ENCODE measurements at places on chromosomes 13 and 19.
A peak's percentile ranks its signal among the peaks of the same experiment; 100 is the strongest.

DNA sequence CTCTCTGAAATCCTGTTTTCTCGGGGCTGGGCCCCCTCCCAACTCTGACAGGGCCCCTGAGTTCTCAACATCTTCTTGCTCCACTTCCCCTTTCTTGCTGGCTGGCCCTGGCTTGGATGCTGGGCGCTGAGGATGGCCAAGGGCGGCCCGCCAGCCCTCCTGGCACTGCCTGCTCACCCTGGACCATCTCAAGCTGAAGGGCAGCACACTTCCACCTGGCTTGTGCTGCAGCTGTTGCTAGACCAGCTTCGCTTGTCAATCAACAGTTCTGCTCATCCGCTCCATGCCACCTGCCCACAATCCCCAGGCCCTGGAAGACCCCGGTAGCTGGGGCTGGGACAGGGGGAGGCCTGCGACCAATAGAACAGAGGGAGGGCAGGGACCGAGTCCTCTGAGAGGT is 6.9 kb upstream of the GMIP start:
- DNase-seq = no peak

DNA sequence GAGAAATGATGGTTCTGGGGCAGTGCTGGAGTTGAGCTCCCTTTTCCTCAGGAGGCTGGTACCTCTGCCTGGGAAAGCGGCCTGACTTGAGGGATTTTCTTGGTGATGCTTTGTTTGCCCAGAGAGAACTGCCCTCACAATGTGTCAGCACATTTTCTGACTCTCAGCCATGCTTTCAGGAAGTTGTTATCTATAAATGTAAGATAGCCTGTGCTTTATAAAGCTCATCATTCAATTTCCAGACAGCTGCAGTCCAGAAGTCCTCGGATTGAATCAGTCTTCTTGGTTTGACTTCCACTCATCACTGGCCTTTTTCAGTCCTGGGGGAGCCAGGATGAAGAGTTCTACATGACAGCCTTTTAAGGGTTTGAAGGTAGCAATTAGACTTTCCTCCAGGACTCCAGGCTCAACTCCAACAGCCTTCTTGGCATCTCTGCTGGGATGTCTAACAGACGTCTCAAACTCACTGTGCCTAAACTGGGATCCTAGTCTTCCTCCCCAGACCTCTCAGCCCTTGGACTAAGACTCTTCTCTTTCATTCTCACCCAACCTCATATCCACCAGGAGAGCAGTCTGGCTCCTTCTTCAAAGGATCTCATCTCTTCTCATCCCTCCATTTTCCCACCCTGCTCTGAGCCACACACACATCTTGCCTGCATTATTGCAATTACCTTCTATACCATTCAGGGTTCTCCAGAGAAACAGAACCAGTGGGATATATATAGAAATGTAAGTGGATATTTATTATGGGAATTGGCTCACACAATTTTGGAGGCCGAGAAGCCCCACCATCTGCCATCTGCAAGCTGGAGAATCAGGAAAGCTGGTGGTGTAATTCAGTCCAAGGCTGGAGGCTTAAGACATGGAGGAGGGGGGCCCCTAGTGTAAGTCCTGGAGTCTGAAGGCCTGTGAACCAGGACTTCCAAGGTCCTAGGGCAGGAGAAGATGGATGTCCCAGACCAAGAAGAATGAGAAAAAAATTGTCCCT is 13.1 kb downstream of the ERICH6B start:
- DNase-seq = no peak

DNA sequence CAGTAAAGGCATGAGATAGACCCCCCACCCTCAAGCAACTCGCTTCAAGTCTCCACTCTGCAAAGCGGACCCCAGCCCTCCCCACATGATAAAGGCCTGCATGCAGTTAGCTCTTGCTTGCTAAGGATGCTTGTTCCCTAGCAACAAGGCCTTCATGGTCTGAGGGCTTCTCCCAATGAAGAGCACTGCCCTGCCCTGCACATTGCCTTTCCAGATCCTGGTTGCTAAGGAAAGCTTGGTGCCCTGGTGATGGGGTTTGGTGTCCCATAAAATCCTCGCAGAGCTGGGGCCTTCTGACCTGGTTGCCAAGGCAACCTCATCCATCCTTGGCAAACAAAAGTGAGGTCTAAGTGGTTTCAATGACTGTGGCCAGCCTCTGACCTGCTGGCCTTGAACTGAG is 6.0 kb downstream of the DBP start:
- DNase-seq = no peak

- no peak for DNase-seq
Measured at GRCh38 chr19:20968092-20968491, 45.0 kb downstream of the ZNF85 start.

- no peak for DNase-seq
Measured at GRCh38 chr13:41942462-41943094, 18.3 kb downstream of the VWA8 start.

- no peak for DNase-seq
Measured at GRCh38 chr13:70042193-70042592, 65.4 kb upstream of the ATXN8OS start.

- no peak for DNase-seq
Measured at GRCh38 chr13:51764184-51765141, 39.5 kb downstream of the DHRS12 start.

DNA sequence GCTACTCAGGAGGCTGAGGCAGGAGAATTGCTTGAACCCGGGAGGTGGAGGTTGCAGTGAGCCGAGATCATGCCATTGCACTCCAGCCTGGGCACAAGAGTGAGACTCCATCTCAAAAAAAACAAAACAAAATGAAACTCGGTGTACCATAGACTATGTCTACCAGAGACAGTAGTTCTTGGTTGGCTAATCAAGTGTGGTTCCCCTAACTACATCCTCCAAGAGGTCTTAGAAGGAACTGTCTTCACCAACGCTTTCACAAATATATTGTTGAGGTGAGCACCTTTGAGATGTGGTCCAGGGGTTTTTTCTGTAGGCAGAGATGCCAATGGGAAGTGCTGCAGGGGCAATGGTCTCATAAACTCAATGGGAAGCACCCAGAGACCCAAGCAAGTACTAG is 48.0 kb downstream of the RFC3 start:
- DNase-seq = no peak

- no peak for DNase-seq
Measured at GRCh38 chr13:114071410-114071809, 61.0 kb downstream of the RASA3 start.

DNA sequence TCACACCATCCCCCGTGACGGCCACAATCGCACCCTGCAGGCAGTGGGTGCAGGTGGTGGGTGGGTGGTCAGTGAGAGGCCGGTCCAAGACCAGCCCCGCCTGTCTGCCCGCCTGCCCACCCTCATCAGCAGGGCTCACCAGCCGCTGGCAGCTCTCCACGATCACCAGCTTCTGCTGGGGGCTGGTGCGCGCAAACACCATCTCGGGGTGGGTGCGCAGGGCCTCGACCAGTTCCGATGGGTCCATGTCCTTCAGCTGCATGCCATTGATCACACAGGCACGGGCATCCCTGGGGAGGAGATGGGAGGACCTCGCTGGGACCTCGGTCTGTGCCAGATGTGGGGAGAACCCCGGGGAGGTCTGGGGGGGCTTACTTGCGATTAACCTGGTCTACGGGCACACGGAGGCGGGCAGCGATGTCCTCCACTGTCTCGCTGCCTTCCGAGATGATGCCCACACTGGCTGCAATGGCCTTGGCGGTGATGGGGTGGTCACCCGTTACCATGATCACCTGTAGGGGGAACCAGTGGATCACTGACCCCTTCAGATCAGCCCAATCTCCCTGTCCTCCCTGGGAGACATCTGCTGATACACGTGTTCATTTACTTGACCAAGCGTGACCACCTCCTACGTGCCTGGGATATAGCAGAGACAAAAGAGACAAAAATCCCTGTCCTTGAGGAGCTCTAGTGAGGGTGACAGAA is 8.0 kb downstream of the ATP4A start:
- no peak for DNase-seq

- no peak for DNase-seq
Measured at GRCh38 chr13:47303626-47304025, 406.8 kb upstream of the HTR2A start.

DNA sequence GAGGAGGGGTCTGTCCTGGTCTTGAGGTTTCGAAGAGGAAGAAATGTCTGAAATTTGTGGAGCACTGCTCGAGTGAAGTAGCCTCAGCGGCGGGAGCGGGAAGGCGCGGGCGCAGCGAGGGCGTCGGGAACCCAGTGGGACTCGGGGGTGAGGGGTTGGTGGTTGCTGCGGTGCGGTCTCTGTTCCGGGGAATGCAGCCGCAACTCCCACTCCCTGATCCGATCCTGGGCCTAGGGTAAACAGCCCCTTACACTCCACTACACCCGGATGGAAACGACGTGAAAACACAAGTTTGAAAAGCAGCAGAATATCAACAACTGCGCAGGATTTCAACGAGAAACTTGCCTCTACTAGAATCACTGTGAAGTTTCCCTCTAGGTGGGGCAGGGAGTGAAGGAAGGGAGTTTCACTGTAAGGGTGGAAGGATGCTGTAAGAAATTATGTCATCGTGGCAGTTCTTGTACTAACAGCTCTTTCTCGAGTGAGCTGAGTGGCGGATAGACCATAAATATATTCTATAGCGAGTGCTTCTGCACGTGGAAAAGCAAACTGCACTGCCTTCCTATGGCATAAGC is 2.0 kb upstream of the KLF12 start:
- DNase-seq = peak; percentile 31

GRCh38 chr13:33083054-33083453 is 66.8 kb downstream of the KL start:
- DNase-seq = no peak

- DNase-seq = no peak
Measured at GRCh38 chr13:111640006-111640405, 319.6 kb downstream of the TEX29 start.

DNA sequence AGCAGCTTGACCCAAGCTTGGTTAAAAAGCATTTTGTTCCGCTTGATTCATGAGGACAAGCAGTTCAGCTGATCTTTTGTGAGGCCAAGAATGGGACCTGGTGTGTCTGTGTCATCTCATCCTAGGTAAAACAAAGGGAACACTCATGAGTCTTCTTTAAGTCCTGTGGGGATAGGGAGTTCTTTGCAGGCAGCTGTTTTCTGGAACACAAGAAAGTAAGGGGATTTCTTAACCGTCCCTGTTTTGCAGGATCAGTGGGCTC is 134.5 kb upstream of the TMTC4 start:
- no peak for DNase-seq

- no peak for DNase-seq
Measured at GRCh38 chr13:53447456-53447855, 418.8 kb downstream of the OLFM4 start.

DNA sequence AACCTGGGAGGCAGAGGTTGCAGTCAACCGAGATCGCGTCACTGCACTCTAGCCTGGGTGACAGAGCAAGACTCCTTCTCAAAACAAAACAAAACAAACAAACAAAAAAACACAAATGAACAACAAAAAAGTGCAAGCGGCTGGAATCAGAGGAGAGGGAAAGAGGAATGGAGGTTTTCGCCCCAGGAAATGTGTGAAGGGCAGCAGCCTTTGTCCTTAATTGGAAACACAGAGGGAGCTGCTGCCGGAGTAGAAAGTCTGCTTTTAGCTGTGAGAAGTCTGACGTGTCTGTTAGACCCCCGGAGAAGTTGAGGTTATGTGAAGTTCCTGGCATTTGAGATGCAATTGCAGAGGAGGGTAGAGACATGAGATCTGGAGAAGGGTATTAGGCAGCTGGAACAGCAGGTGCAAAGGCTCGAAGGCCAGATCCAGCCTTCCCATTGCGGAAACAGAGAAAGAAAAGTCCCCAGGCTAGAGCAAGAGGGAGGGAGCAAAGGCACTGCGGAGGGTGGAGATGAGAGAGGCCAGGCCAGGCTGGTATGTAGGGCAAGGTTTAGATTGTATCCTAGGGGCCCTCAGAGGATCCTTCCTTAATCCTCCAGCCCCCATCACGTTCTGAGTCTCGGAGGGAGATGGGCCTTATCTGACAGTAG is 473 bp downstream of the TMIGD2 start:
- DNase-seq = no peak

GRCh38 chr13:70580825-70581224 is 472.6 kb upstream of the KLHL1 start:
- DNase-seq = no peak

DNA sequence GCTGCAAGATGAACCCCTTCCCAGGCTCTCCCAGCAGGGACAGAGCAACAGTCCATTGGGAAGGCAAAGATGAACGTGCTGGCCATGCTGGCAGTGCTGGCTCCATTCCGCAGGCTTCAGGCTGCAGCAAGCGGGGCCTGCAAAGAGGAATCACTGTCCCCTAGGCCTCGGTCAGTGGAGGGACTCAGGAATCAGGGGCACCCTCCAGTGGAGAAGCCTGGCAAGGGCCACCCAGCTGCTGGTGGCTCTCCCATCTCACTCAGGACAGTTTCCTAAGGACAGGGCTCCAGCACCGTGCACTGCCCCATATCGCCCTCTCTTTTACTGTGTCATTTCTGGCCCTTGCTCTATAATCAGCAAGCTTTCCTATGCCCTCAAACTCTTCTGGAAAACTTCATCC is 498.6 kb downstream of the EFNB2 start:
- DNase-seq = no peak

GRCh38 chr13:67285611-67286010 is 55.5 kb upstream of the PCDH9 start:
- no peak for DNase-seq

GRCh38 chr19:4449022-4449638 is 8.5 kb downstream of the UBXN6 start:
- no peak for DNase-seq

- no peak for DNase-seq
Measured at GRCh38 chr19:5142725-5143097, 173.8 kb downstream of the KDM4B start.

DNA sequence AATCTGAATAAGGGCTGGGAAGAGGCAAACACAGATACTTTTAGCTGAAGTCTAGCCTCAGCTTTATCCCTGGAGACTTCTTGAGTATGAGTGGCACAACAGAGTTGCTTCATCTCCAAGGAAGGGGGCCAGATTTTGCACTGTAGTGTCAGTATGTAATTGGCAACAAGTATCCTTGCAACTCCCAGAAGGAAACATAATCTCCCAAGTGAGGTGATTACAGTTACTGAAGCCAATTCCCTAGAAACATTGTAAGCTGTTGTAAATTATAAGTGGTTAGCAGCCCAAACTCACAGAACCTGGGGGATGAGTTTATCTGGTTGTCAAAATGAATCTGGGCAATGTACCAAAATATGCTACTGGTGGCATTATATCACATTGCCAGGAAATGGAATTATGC is 2065.7 kb upstream of the PCDH20 start:
- no peak for DNase-seq

DNA sequence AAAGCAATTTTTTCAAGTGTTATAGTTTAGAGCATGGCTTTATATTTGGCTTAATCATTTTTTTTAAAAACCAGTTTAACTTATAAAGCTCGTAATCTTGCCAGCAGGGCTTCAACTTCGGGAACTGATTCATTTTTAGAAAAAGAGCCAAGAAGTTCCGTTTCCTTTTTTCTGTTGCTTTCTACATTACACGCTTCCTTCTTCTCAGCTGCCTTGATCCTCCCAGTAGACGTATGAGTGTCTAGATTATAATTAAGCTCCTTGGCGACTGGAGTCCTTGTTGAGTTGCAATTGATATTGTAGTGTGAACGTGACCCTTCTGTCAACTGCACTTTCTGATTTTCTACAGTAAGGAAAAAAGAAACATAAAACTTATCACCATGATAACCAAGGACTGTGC is 497.2 kb downstream of the DIAPH3 start:
- no peak for DNase-seq

- DNase-seq = no peak
Measured at GRCh38 chr19:49349567-49349966, 12.6 kb downstream of the TEAD2 start.
